ENCODE measurements at places on chromosomes 3 and 15.

- DNase-seq = no peak
These were observed 225.1 kb downstream of the SNRPN start for GRCh38 chr15:25179673-25180511.

GRCh38 chr3:30354513-30354912, 251.9 kb upstream of the TGFBR2 start:
- no peak for DNase-seq

DNA sequence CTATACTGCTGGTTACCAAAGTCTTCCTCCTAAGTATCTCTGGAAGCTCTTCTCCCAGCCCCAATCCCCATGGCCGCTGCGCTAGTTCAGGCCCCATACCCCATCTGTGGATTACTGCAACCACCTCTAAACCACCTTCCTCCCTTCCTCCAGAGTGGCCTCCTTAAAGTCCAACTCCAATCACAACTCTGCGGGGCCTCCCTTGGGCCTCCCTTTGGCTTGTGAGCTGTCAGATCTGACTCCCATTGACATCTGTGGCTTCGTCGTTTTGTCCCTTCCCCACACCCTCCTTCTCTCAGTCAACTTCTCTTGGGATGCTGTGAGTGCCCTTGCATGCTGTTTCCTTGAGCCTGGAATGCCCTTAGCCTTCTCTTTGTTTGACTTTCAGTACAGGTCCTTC, 9.3 kb upstream of the HRH1 start:
- no peak for DNase-seq

- no peak for DNase-seq
These were observed 98.2 kb upstream of the TBC1D5 start for GRCh38 chr3:17840651-17841050.

GRCh38 chr15:84552896-84553295, 47.9 kb upstream of the ZSCAN2 start:
- DNase-seq = no peak

DNA sequence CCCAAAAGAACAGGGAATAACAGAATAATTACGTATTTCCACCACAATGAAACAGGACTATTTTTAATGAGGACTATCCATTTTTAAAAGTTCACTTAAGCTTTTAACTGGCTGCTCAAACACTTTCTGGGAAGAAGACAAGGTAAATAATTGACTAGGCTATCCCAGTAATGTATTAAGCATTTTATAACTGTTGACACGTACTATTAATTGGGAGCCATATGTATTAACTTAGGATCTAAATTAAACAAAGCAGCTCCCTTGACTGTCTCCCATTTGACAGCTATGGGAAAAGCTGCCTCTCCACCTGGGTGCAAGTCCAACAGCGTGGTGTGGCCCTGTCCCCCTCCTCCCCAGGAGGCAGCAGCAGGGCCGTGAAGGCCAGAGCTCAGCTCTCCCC, 36.1 kb downstream of the MYO5C start:
- no peak for DNase-seq

DNA sequence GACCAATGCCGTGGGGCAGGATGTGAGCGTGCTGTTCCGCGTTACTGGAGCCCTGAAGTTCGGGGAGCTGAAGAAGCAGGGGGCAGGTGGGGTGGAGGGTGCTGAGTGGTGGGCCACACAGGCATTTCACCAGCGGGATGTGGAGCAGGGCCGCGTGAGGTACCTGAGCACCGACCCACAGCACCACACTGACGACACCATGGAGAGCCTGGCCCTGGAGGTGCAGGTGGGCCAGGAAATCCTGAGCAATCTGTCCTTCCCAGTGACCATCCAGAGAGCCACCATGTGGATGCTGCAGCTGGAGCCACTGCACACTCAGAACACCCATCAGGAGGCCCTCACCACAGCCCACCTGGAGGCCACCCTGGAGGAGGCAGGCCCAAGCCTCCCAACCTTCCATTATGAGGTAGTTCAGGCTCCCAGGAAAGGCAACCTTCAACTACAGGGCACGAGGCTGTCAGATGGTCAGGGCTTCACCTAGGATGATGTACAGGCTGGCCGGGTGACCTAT, 179.6 kb downstream of the TBC1D2B start:
- no peak for DNase-seq

GRCh38 chr15:51365417-51365816, 24.0 kb downstream of the GLDN start:
- DNase-seq = no peak

GRCh38 chr3:192515664-192516045, 211.7 kb downstream of the FGF12 start:
- no peak for DNase-seq

GRCh38 chr3:58260261-58260731, 22.7 kb downstream of the ABHD6 start:
- DNase-seq = no peak

- DNase-seq = no peak
These were observed 178.0 kb downstream of the FMN1 start for GRCh38 chr15:33016405-33017024.

GRCh38 chr15:99729920-99730319, 3.3 kb downstream of the LYSMD4 start:
- no peak for DNase-seq

Data from activated naive CD4-positive, alpha-beta T cell (primary cell).